Kidney glomerular epithelial cell (primary cell): ENCODE measurements at places on chromosomes 7 and 10.

DNA sequence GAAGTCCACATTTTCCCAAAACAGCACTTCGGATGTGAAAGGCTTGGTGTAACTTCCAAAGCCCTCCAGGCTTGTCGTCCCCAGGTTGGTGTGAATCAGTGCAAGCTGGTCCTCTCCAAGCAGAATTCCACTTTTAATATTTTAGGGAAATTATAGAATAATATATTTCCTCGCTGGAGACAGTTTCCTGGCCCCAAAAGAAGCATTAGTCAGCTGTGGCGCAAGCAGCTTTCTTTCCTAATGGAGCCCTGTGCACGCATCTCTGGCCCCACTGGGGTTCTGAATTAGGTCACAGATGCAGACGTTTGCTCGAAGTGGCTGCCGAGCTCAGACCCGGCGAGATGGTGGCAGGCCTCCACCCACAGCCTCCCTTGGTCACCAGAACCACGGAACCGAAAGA, 33.3 kb upstream of the MNX1 start:
- no peak for DNase-seq

GRCh38 chr10:83012866-83013265, 1126.4 kb upstream of the GHITM start:
- DNase-seq = no peak

DNA sequence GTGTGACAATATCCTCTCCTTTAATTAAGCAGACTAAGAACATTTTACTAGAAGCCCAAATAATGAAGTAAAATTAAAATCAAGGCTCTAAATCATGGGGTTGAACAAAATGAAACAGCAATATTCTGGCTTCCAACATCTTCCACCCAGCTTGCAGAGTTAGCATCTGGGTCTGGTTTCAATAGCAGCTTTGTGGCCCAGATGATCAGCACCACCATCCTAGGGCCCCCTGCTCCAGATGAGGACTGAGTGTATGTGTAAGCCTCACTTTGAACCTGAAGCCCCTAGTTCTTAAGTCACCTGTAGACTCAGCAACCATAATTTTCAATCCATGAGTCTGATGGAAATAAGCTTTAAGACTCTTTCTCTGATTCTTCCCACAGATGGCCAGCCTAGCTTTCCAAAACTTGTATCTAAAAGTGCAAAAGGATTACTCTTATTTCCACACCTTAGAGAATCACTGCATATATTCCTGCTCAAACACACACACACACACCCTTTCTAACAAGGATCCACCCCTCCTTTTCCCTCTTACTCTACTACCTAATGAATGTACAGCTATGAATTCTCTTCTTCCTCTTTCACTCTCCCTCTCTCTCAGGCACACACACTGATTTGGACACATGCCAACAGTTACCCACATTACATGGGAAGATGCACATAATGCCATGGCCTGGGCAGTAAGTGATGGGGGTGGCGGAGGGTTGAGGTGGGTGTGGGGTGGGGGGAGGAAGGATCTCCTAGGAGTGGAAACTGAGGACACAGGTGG, 3.5 kb downstream of the DENND11 start:
- DNase-seq = no peak

DNA sequence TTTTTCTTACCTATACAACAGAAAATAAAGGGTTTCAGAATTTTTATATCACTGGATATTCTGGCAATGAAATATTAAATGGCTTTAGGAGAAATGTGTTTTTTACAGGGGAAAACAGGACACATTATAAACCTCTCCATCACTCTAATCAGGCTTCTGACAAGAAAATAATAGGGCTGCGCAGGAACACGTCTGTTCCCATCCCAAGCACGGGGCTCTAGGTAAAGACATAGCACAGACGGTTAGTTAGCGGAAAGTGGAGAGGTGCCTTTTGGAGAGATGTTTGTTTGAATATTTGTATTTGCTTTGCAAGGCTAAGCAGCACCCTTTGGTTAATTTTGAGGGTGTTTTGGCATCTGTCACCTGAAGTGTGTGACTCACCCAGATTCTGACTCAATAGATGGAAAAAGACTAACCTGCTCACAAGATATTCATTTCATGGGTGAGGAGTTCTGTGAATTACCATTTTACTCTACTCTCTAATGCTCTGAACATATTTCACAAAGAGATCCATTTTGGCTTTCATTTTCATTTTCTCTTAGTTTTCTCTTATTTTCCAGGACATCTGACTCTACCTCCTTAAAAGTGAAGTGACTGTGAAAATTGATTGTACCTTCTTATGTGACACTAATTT, 174.5 kb upstream of the AKR1E2 start:
- DNase-seq = no peak

DNA sequence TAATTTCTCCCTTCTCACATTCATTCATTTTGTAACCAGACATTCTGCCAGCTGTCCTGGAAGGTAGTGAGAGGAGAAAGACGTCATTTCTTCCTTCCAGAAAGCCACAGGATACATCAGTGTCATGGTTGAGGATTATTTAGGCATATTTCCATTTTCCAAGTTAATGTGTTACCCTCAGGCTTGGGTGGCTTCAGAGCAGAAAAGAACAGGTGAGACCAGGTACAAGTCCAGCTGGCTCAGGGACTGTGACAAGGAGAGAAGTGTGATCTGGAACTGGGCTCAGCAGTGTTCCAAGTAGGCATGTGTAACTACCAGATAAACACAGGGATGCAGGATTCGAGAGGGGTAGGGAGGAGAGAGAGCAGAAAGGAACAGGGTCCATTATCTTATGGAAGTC, 386.9 kb downstream of the GALNT17 start:
- DNase-seq = no peak

DNA sequence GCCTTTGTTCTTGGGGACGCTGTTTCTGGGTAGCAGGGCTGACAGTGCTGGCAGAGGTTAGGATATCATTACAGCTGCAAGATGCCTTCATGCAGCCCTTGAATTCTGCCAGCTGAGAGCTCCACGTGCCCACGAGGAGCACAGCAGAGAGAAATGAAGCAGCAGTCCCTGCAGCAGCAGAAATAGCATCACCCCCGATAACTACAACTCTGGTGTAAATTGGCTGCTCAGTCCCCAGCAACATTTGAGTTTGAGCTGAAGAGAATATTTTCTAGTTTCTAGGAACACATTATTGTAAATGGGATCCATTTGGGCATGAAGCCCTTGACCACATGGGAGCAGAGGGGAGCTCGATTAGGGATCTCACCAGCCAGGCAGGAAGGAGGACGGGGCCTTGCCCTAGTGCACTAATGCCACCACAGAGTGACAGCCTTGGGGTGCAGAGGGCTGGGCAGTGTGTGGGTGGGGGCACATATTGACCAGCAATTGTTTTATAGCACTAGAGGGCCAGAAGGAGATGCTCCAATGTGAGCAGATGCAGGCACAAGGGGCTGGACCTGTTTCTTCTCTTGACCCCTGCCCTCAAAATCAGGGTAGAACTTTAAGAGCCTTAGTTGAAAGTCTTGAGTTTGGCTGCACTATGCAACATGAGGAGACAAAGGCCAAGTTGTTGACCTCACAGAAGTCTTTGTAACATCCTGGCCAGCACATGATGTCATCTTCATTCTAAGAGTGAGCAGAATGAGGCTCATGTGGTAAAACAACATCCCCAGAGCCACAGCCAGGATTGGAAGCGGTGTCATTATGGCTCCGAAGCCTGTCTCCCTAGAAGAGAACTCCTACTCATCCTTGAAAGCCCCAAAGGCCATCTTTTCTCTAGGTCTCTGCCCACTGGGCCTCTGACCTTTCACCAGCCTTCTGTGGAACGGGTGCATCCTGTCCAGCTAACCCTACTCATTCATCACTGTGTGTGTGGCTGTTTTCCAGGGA, 52.6 kb downstream of the ADCY1 start:
- no peak for DNase-seq

DNA sequence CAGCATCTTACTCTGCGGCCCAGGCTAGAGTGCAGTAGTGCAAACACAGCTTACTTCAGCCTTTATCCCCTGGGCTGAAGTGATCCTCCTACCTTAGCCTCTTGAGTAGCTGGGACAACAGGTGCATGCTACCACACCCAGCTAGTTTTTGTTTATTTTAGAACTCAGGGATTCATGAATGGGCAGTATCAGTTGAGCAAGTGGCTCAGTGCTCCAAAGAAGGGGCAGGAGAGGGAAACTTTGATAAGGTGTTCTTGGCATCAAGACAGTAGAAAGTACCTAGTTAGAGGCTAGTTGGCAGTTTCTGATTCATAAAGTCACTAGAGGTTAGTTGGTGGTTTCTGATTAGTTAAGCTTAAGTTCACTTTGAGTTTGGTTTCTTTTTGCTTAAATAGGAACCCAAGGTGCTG, 18.4 kb downstream of the TRIM24 start:
- no peak for DNase-seq

GRCh38 chr7:129829737-129830631, 122.8 kb downstream of the UBE2H start:
- peak; percentile 64 for DNase-seq

- DNase-seq = peak; percentile 61
Measured at GRCh38 chr7:80740778-80741545, 102.5 kb downstream of the CD36 start.
